ENCODE measurements at places on chromosomes 3 and 15.

GRCh38 chr15:38496151-38496550, 42.2 kb downstream of the FAM98B start:
- no peak for ATAC-seq

- no peak for ATAC-seq
Measured at GRCh38 chr3:175940881-175941280, 1081.7 kb downstream of the NAALADL2 start.

- ATAC-seq, result peak; percentile 66
Measured at GRCh38 chr15:101391981-101392640, 97.1 kb upstream of the SNRPA1 start.

DNA sequence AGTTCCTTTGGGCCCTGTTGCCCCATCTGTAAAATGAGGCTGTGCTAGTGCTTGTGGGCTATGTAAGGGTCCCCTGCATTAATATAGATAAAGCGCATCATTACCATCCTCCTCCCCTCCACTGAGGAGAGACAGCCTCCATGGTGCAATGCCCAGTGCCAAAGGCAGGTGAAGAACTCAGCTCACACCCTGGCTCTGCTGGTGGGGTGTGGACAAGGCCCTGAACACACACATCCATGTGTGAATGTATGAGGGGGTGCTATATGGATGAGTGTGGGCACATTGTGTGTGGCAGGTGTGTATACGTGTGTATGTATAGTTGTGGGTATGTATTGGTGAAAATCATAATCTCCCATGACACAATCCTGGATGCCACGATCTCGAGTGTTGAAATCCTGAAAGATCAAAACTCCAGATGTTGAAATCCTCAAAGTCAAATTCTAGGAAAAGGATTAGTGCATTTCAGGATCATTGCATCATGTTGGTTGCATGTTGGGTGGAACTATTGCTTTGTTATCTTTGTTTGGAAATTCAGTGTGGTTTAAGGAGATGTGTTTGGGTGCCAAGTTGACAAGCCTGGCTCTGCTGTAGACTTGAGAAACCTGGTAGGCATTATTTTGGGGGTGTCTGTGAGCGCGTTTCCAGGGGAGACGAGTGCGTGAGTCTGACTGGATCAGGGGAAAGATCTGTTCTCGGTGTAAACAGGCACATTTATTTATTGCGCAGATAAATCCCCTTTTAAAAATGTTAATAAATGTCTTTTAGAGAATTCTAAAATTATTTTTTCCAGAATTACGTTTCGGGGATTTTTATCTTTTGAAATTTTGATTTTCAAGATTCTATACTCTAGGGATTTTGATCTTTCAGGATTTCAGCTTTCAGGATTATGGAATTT, 42.0 kb upstream of the SEC61A1 start:
- no peak for ATAC-seq

GRCh38 chr15:75727031-75727531, 14.4 kb upstream of the CSPG4 start:
- ATAC-seq, result no peak
